ENCODE measurements at places on chromosomes 4 and X. TPM values are rescaled to one million over a fixed set of nuclear protein-coding genes. Genes with fewer than 3 reads are reported as not detected.

The PAGE4 gene
- total RNA-seq: 1.5 TPM

DNA sequence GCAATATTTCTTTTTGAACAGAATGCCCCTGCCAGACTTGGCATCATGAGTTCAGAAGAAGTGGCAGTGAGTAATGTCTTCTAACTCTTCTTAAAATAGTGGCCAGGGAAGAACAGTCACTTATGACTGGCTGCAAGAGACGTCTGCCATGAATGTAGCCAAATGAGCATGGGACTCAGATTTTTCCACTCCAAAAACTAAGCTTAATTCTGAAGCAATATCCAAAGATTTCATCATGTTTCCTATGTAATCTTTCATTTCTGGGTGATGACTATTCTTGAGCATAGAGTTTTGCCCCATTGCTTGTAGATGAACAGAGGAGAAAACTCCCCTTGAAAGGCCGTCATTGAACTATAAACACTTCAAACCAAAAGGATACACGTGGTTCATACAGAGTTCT lies 11.8 kb downstream of the AMBN start:
- DNase-seq: no peak

The PRDM5 gene
- 66.5 TPM for total RNA-seq

The ETDC gene
- not detected for total RNA-seq

GRCh38 chr4:184860018-184860779 lies 34.4 kb upstream of the ACSL1 start:
- no peak for DNase-seq

The CT55 gene
- not detected for total RNA-seq

DNA sequence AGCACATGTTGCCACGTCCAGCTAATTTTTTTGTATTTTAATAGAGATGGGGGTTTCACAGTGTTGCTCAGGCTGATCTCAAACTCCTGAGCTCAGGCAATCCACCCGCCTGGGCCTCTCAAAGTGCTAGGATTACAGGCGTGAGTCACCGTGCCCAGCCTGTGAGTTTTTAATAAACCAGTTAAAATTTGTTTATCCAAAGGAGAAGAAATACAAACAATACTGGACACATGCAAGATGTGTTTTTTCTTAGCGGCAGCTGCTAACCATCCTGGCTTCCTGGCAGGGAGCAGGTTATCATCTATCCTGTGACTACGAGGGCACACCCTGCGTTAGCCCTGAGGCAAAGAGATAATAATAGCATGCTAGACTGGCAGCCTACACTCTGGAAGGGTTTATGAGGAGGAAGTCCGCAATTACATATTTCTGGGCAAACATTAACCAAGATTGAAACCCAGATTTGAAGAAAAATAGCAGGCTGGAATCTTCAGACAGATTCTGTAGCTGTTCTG lies 191.4 kb downstream of the SPRY1 start:
- DNase-seq: peak; percentile 18

The TEC gene
- total RNA-seq: under 0.01 TPM

DNA sequence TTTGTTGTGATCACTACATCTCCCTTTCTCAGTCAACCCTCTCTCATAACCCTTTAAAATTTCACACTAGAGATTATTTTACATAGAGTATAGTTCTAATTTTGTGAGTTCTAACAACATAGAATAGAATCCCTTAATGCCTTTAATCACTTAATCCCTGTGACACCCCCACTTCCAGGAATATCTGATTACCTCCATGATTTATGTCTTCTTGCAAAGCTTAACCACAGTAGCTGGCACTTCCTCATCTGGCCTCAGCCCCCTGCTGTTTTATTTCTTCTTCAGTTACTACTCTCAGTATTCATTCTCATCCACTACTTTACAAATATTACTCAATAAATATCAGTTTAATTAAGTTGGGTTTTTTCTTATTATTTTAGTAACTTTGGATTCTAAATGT lies 340.9 kb downstream of the CENPC start:
- no peak for DNase-seq

DNA sequence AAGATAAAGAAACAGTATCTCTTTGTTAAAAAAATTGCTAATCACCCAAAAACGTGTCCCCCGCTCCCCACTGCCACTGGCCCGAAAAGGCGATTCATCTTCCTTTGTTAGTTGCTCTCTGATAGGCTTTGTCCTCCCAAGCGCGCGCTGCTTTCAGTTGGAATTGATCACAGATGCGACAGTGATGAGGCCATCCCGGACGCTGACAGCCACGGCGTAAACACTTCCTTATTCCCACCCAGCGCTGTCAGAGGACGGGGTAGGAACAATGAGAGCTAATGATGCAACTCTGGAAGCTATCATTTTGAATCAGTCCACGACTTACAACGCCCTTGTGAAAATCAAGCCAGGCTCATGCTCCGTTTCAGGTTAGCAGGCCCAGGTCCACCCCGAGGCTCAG lies 21.4 kb downstream of the SOD3 start:
- no peak for DNase-seq

The REELD1 gene
- total RNA-seq: not detected

GRCh38 chr4:139596034-139596683 lies 40.1 kb upstream of the SETD7 start:
- DNase-seq: no peak

- no peak for DNase-seq
Measured at GRCh38 chr4:127829014-127829413, 46.9 kb downstream of the HSPA4L start.

The TMEM271 gene
- not detected for total RNA-seq

- DNase-seq: no peak
Measured at GRCh38 chr4:159767406-159767805, 664.5 kb downstream of the RAPGEF2 start.

- DNase-seq: no peak
Measured at GRCh38 chr4:71300964-71301363, 37.9 kb upstream of the SLC4A4 start.

- DNase-seq: no peak
Measured at GRCh38 chrX:109974906-109975655, 27.8 kb upstream of the TMEM164 start.

DNA sequence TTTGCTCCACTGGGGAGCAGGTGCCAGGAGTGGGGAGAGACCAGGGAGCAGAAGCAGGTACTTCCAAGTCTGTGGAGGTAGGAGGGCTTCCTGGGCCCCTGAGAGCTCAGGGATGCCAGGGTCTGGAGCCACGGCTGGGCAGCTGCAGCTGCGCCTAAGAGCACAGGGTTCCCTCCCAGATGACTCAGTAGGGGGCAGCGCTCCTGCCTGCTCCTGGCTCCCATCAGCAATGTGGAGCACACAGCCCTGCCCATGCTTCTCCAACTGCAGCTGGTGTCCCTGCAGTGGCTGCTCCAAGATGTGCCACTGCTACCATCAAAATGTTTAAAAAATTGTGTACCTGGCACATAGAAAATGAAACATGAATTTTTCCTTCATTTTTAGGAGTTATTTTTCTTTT lies 1028.2 kb downstream of the PCDH7 start:
- DNase-seq: no peak

The SLC38A5 gene
- 8.1 TPM for total RNA-seq

- DNase-seq: no peak
Measured at GRCh38 chr4:138927072-138927471, 88.5 kb upstream of the NOCT start.

DNA sequence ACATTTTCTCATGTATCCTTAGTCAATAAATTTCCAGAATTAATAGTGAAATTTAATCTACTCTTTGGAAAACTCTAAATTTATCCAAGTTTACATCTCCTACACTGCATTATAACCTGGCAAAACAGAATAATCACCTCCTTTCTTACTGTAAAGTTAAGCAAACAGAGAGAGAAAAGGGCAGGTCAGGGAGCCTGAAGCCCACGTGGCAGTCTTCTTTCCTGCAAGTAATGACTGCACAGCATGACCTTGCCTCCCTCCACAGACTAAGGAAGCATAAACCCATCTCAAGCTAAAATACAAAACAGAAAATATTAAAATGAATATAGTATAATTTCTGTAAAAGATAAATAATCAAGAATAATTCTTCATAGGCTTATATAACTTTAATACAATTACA lies 1153.0 kb downstream of the C4orf33 start:
- DNase-seq: no peak

DNA sequence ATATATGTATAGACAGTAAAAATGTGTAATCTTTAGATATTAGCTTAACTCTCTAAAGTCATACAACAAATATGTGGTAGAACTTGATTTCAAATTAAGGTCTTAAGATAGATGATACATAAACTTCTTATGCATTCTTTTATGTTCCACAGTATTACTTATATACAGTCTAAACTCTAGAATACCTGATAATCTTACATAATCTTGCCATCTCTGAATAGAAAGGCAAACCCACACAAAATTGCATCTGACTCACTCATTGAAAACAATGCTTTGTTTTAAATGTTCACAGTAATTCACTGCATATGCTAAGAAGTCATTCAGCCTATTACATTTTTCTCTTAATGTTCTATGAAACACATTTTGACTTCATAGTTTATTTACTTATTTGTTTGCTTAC lies 10.1 kb downstream of the SULT1B1 start:
- DNase-seq: no peak

GRCh38 chr4:184163813-184164212 lies 53.9 kb downstream of the ENPP6 start:
- no peak for DNase-seq

The WAS gene
- total RNA-seq: 1.9 TPM

GRCh38 chr4:4639370-4639769 lies 97.5 kb upstream of the STX18 start:
- DNase-seq: no peak

DNA sequence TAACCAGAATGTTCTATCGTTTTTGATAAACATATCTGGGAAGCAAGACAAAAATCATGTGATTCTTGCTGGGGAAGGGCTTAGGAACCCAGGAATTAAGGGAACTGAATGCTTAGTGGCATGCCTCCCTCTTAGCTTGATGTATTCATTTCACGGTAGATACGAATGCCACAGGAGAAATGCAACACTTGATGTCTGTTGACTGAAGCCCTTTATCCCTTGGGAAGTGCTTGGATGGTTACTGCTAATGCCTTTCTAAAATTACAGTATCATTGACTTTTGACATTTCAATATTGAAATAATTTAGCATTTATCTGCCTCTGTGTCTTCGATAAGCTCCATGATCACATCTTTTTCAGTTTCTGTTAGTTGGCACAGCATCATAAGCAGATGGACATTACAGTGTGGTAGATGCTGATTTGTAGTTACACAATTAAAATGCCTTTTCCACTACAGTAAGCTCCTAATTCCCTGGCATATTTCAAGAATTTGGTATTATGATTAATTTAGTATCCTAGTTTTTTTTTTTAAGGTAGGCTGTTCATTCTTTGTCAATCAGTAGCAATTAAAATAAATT lies 226.7 kb downstream of the ARHGAP10 start:
- DNase-seq: no peak

DNA sequence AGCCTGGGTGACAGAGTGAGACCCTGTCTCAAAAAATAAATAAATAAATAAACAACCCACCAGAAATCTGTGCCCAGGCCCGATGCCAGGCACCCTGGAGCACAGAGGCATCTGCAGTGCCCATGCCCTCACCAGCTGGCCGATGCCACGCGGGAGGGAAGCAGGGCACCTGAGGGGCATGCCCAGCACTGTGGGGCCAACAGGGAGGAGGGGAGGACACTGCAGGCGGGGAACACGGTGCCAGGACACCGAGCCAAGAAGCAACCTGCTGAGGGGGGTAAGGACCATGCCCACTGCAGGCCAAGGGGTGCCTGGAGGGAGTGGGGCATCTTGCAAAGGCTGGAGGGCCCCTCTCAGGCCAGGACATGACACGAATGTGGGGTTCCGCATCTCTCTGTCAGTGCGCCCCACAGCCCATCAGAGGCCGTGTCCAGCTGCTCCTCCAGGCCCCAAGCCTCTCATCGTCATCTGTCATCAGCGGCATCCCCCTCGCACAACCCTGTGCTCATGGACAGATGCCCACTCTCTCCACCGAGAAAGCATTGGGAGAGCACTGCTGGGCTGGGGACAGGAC lies 13.3 kb upstream of the DUSP9 start:
- DNase-seq: no peak
